ENCODE measurements at places on chromosomes 11 and 22.

- peak; percentile 11 for DNase-seq
Measured at GRCh38 chr11:6481924-6482275, 599 bp downstream of the TIMM10B start.

GRCh38 chr22:29152045-29152953 lies 53.4 kb upstream of the EMID1 start:
- DNase-seq = no peak

GRCh38 chr11:120512739-120513435 lies 1.3 kb downstream of the GRIK4 start:
- no peak for DNase-seq

DNA sequence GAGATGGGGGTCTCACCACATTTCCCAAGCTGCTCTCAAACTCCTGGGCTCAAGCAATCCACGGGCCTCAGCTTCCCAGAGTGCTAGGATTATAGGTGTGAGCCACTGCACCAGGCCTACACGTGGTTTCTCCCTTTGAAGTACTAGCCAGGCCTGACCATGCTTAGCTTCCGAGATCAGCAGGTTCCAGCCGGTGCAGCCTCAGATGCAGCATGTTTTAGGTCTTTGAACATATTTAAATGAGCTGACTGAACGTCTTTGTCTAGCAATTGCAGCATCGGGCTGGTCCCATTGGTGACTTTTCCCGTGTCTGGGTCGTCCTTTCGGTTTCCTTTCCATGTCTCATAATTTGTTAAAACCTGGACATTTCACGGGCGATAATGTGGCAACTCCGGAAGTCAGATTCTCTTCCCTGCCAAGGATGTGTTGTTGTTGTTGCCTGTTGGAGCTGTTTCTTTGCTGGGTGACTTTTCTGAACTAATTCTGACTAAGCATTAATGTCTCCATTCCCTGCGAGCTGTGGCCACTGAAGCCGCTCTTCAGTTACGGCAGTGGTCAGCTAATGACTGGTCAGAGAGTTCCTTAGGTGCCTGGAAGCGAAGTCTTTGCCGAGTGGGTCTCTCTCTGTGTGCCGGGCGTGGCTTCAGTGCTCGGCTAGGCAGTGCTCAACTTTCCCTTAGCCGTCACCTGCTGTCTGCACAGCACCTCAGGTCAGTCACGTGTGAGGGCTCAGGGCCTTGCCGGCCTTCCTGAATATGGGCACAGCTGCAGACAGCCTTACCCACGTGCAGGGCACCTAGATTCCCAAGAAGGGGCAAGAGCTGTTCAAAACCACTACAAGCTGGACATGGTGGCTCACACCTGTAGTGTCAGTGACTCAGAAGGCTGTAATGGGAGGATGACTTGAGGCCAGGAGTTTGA lies 3.8 kb upstream of the CYP2D6 start:
- no peak for DNase-seq

GRCh38 chr22:43980996-43981395 lies 25.8 kb downstream of the SAMM50 start:
- DNase-seq = no peak

DNA sequence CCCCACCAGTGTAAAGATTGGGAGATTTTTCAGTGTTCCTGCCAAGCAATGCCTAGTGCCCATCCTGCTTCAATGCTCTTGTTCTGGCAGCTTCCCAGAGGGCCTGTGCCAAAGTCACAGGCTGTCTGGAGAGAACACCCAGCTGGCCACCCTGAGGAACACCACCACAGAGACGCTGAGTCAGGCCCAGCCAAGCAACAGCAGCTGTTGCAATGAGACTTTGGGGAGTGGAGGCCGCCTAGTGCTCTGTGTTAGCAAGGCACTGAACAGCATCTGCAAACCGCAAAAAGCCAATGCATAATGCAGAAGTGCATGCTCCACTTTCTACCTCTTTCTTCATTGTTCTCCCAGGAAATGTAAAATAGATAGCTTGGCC lies 168.1 kb downstream of the NXPE2 start:
- DNase-seq = no peak
